Activated CD4-positive, alpha-beta T cell treated with anti-CD3 and anti-CD28 coated beads, Interleukin-2, amount 50 U/mL, for 4 hours (primary cell): ENCODE measurements at places on chromosomes 5 and 9.

DNA sequence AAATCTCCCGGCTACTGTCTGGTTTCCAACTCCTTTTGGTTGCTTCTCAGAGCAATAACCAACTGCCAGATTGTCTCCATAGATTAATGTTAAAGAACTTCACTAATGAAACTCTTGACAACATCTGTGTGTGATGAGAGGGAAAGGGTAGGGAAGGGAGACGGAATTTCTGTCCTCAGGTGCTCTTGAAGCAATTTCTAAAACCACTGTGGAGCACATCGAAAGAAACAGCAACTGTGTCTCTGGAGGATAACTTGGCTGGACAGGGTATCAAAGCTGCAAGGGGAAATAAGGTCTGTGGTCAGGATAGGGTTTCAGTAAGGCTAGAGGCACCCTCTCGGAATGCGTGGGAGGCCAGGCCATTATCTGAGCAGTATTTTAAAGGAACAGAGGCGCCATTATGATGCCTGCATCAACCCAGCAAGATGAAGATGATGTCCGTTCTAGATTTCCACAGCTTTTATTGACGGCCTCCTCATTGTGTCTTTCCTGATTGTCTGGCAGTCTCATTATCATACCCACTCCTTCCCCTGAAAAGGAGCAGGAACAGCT is 76.6 kb downstream of the RORB start:
- no peak for DNase-seq

DNA sequence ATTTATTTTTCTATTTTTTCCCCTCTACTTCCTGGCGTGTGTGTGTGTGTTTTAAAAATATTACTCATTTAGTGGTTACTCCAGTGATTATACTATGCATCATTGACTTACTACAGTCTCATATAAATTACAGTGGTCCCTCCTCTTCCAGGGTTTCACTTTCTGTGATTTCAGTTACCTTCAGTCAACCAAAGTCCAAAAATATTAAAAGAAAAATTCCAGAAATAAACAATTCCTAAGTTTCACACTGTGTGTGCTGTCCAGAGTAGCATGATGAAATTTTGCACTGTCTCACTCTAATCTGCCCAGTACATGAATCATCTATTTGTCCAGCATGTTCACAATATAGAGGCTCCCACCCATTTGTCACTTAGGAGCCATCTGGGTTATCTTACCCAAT is 47.4 kb upstream of the CCDC112 start:
- no peak for DNase-seq

GRCh38 chr9:83511051-83511450 is 27.1 kb downstream of the FRMD3 start:
- no peak for DNase-seq

DNA sequence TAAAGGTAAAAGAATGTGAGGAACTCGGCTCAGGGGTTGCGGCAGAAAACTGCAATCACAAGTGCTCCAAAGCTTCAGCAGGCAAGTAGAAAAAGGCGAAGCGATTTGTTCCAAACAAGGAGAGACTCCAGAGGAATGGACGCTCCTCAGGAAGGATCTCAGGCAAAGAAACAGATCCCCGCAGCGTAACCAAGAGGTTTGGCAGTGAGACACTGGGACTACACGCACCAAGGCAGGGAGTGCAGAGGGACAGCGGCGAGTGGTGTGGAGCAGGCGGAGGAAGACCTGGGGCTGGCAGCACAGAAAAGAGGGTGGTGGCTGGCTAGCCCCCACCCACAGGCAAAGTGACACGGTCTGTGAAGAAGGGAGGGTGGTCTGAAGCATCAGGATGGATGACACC is 54.7 kb upstream of the GOLPH3 start:
- no peak for DNase-seq

- DNase-seq, result no peak
Observed at GRCh38 chr5:132689513-132689912, 15.7 kb downstream of the IL4 start.

DNA sequence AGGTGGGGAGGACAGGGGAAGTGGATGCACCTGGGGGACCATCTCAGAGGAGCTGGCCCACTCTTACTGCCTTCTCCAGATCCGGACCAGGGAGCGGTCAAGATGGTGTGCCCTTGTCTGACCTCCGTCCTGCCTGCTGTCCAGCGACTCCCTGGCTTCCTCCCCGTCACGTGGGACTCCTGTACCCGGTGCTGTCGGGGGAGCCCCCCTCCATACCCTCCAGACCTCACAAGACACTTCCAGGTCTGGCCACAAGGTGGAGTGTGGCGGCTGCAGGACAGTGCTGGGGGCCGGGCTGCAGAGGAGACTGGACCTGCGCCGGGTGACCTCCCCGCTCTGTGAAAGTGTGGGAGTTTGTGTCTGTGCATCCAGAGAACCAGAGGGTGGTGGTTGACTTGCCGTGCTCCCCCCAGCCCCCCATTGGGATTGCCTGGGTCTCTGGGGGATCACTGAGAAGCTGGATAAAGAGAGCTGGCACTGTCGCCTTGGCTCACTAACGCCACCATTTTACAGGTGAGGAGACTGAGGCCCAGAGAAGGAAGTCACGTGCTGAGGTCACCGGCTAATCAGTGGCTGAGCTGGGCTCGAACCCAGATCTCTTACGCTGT is 1.9 kb upstream of the CRB2 start:
- peak; percentile 38 for DNase-seq

DNA sequence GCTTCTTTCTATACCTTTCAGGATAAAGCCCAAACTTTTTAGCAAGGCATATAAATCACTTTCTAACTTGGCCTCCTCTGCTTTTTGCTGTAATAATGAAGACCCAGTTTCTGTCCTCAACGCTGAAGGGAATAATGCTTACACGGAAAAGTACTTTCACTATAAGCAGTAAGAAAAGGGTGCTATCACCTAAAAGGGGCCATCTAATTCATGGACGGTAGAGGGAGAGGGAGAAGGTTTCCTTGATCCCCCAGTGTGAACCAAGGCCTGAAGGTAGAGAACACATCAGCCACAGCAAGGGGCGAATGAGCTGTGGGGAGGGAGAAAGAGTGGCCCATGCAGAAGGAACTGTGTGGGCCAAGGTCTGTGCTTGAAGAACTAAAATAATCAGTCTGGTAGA is 417.7 kb upstream of the CLINT1 start:
- no peak for DNase-seq
